ENCODE measurements at places on chromosomes 11 and 22.

DNA sequence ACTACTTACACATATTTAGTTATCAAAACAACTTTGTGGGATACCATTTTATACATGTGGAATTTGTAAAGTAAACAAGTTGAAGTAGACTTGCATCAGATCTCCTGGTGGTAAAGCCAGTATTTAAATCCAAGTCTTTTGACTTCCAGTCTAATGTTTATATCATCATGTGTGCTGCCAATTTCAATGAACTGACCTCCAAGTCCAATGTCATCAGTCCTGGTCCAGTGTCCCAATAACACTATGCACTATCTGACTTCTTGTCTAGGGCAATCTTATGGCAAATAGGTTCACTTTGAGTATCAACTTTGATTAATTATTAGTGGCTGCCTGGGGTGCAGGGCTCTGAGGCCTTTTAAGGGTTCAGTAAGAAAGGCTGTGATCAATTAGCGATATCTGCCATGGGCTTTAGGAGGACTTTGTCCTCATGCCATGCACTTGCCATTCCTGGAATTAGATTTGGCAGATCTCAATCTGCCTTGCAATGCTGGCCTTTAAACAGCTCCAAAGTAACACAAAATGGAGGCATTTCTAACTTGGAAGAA, 9.6 kb upstream of the PTS start:
- no peak for DNase-seq

DNA sequence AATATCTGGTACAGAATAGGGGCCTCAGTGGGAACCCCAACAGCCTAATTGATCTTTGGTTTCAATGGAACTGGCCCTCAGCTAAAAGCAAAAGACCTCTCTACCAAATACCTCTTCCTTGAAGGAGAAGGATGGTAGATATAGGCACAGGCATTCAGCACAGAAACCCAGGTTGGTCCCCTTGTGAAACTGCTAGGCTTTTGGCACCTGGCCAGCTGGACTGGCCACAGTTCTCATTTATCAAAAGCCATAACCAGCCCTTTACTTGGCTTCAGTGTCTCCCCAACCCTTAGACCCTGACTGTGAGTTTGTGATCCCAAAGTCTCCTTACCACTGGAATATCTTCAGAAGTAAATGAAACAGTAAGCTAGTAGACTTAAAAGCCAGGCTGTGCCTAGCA, 152.9 kb downstream of the TENM4 start:
- no peak for DNase-seq

- DNase-seq: no peak
Observed at GRCh38 chr11:4118107-4118506, 23.5 kb downstream of the RRM1 start.

- DNase-seq: no peak
Observed at GRCh38 chr11:125123947-125124617, 12.7 kb upstream of the TMEM218 start.

DNA sequence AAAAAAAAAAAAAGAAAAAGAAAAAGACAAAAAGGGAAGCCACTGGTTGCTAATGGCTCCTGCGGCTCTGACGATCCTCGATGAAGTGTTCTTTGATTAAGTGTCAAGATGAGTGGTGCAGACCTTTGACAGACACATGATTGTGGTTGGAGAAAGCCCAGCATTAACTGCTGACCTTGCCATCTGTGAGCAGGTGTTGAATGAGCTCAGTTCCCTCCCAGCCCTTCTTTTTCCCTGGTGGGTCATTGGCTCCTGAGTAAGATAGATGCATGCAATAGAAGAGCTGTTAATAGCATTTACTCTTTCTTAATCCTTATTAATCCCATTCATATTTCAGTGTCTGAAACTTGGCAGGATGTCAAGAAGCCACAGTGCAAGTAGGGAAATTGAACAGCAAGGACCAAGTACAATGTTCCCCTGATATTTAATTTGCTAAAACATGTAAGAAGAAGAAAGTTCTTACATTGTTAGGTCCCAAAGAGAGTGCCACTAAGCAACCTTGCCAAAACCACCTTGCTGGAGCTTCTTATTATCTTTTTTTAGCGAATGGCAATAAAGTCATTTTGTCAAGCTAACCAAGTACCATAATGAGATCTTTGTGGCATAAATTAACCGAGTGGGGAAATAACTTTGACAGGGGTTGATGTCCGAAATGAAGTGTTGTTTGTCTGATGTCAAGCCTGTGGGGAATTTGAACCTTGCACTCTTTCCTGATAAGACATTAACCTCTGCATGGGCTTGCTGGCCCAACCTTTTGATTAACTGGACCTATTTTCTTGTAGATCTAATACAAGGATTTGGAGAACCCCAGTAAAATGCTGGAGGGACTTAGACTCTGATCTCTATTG, 113.7 kb downstream of the PTPRJ start:
- no peak for DNase-seq

- no peak for DNase-seq
Observed at GRCh38 chr22:49886346-49887063, 31.7 kb downstream of the ALG12 start.

DNA sequence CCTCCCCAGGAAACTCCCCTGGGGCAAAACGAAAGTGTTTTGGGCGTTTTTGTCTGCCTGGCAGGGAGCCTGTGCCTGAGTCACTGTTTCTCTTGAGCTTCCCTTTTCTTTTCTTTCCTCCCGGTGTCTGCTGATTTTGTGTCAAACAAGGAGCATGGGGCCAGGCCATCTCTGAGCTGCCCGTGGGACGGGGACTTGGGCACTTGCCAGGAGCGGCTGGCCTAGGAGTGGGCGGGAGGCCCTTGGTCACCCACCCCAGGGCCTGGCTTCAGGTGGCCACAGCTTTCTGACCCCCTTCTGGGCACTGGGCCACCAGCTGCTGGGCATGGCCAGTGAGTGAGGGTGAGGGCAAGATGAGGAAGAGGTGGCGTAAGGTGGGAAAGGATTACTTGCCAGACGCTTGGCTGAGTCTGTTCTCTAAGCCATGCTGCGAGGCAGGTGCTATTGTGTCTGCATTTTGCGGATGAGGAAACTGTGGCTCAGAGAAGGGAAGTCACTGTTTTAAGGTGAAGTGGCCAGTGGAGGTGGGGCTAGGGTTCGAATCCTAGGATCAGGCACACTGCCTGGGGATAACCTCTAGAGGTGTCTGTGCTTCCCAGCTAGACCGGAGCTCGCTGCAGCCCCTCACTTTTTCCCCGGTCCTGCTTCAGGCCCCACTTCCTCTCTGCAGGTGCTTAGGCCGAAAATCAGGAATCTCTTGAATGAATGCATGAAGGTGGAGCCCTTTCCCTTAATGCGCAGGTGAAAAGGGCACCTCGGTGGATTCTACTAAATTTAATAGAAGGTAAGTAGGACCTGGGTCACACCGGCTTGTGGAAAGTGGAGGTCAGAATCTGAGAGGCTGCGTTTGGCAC, 7.8 kb upstream of the NFAM1 start:
- no peak for DNase-seq

DNA sequence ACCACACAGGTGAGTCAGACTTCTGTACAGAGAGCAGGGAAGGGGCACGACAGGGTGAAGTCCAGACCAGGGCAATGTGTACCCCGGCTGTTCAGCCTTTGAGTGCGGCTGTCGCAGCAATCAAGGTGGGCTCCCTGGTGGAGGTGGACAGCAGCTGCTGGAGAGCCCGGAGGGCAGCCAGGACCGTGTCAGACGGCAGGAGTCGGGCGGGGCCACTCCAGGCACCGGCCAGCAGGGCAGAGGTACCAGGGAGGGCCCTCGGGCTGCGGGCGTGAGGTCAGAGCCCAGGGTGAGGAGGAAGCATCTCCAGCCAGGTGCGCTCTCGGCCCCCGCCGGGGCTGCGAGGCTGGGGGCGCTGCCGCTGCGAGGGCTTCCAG, 802 bp upstream of the PIM3 start:
- DNase-seq: no peak

DNA sequence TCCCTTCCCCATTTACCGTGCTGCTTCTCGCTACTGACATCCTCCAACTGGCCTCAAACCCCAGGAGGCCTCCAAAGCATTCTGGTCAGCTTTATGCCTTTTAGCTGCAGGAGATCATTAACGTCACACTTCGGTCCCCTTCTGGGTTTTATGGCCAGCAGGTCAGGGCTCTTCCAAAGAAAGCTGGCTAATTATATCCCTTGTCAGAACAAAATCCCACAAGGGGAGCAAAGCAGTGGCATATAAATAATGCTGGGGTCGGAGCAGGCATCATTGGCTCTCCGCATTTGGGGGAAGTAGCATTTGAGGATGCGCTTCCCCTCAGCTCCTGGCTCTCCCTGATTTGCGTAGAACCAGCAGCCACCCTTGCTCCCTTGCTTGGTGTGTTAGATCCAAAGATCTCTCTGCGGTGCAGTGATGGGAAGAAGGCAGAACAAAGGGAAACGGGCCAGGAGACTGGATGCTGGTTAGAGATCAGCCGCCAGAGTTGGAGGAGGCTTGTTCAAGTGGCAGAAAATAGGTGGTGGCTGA, 117.4 kb downstream of the DBX1 start:
- no peak for DNase-seq

DNA sequence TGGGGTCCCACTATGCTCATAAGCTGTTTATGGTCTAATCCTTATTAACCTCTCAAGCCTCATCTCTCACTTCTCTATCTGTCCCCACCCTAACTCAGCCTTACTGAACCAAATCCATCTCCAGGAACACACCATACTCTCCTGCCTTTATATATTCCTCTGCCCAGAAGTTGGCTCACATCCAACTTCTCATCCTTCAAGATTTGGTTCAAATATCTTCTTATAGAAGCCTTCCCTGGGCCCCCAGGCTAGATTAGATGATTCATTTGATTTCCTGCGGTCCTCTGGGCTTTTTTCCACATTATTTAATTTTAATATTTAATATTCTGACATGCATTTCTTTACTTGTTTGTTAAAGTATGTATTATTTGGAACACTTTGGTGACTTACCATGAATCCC, 23.2 kb downstream of the MEI1 start:
- DNase-seq: no peak

DNA sequence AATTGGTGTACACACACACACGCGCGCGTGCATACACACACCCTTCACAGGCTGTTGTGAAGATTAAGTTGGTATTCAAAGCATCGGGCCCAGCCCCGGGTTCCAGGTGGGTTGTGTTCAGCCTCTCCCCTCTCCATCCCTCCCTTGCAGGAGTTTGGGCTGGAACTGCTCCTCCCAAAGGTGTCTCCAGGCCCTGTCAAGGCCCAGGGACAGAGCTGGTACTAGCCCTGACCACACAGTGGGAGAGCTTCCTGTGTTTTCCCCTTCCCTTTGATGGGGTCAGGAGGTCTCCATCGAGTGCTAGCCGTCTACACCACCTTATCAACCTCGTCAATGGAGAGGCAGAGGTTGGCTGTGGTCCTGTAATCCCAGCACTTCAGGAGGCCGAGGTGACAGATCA, 36.5 kb upstream of the CSNK1E start:
- DNase-seq: no peak
